ENCODE measurements at places on chromosomes 7 and 10.
A peak's percentile ranks its signal among the peaks of the same experiment; 100 is the strongest.

GRCh38 chr10:122148876-122149560 is 122.1 kb upstream of the BTBD16 start:
- DNase-seq, result no peak

- DNase-seq, result peak; percentile 88
Observed at GRCh38 chr10:7525314-7526016, 114.6 kb upstream of the SFMBT2 start.

DNA sequence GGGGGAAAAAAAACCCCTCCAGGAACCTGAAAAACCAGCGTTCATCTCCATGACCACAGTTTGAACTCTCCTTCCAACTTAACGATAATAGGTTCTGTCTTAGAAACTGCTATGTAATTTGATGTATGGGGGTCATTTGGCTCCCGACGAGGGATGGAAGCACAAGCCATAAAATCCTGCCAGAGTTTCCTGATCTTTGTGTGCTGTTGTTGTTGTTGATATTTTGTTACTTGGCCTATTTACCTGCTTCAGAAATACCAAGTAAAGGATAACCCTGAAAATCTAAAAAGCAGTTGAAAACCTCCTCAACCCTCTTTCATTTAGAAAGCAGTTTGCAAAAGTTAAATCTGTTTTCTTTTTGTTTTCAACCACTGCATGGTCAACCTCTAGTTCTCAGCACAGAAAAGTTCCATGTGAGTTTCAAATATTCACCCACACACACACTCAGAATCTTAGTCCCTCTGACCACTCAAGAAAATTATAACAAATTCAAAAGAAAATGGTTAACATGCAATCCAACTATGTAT is 9.3 kb upstream of the HOXA2 start:
- no peak for DNase-seq

DNA sequence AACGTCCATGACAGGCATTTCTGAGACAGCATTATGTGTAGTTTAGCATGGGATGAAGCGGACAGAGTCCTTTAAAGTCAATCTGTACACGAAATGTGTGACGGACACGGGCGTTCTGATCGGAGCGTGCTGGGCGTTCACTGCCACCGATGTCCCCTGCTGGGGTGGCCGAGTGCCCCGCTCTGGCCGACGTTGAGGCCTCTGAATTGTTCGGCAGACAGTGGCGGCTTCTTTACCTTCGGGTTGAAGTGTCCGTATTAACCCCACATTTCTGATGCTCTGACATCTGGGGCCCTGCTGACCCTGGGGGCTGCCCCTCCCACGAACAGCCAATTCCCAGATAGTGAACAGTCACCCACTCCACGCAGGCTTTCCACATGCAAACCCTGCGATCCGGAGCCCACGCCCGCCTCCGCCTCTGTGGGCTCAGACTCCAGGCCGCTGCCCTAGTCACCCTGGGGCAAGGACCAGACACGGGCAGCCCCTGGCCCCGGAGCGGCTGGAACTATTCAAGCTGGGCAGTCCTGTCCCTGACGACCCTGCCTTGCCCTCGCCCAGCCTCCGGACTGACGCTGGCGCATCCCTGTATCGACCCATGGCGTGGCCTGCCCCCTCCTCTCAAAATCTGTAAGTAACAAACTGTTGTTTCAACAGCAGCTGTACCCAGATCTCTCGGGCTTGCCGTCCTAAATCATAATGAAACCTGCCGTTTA is 445.7 kb downstream of the PTPRN2 start:
- DNase-seq, result no peak

GRCh38 chr10:106661767-106662140 is 502.8 kb downstream of the SORCS1 start:
- no peak for DNase-seq

- no peak for DNase-seq
Observed at GRCh38 chr10:78934532-78934898, 134.3 kb upstream of the ZMIZ1 start.

GRCh38 chr10:22685926-22686325 is 28.5 kb downstream of the PIP4K2A start:
- DNase-seq, result no peak

GRCh38 chr10:129764901-129765663 is 199.0 kb downstream of the EBF3 start:
- DNase-seq, result no peak

DNA sequence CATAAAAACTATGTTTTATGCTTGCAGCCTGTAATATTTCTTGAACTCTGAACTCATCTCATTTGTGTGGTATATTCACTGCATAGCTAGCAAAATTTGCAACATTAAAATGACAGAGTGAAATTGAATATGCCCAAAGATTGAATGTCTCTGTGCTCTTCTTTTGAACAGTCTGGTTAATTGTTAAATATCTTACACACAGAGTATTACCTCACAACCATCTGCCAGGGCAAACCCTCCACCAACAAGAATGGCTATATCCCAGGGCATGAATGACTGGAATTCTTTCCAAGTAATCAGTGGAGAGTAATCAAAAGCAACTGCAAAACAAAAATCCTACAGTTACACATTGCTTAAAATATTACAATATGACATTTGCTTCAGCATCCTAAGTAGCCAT is 76.9 kb downstream of the SLC13A1 start:
- no peak for DNase-seq
